ENCODE measurements at places on chromosomes 7 and 10.

DNA sequence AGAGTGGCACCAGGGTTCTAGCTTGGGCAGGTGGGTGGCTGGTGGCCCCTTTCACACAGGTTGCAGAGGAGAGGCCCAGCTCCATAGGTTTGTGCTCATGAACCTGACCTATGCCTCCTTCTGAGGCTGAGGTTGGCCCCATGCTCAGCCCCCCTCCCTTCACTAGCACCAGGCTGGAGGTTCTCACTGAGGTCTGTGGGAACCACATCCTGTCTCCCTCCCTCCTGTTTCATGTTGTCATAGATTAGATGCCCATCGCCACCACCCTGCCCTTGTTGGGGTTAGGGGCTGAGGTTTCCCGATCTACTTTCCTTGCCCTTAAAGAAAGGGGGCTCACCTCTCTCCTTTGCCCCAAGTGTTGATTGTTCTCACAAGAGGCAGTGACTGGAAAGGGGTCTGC lies 14.7 kb downstream of the NEUROG3 start:
- DNase-seq: no peak

GRCh38 chr10:132943058-132943790 lies 854 bp upstream of the CFAP46 start:
- no peak for DNase-seq

DNA sequence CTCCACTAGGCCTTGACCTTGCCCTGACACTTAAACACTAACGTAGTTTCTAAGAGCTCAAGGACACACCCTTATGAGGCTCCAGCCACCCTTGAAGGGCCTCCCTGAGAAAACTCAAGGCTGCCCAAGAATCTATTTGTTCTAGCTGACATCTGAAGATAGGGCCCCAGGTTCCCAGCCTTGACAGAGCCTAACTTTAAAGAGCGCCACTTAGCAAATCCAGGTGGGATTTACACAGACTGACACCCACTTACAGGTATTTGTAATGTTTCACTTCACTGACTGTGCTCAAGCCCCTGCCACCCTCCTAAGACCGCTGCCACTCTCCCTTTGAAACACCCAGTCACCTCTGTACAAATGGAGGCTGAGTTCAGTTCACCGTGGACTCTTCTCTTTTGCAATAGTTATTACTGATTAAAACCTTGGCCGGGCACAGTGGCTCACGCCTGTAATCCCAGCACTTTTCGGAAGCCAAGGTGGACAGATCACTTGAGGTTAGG lies 90.4 kb downstream of the SVOPL start:
- DNase-seq: no peak

GRCh38 chr7:33457039-33457438 lies 327.7 kb downstream of the BBS9 start:
- no peak for DNase-seq

DNA sequence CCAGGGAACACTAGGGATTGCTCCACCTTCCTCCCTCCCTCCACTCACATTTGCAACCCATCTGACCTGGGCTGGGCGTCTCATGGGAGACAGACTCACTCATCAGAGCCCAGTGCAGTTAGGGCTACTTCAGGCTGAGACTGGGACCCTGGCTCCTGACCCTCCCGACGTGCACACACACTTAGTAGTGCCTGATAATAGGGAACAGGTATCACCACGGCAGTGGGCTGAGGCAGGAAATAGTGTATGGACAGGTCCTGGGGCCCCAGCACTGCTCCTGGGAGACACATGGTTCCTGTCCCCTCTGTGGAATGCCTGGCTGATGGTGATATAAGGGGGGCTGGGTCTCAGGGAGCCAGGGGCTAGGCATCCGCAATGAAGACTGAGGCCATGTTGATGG lies 14.3 kb downstream of the AQP1 start:
- no peak for DNase-seq

DNA sequence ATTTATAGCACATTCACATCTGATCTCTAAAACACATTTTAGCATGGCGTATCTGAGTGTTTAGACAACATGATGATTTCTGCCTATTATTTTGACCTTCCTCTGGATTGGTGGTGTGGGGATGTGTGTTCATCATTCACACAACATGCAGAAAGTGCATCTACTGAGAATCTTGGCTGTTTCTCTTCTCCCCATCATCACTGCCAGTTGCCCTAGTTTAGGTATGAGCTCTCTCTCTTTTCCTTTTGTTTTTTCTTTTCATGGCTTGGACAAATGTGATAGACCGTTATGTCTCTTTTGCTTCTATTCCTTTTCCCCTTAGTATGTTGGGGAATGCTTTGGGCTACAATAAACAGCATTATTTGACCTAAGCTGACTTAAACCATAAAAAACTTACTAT lies 239.2 kb upstream of the FZD8 start:
- no peak for DNase-seq

Data from stimulated activated CD4-positive, alpha-beta T cell treated with anti-CD3 and anti-CD28 coated beads, Interleukin-1b, Interleukin-23, amount 100 ng/mL, for 1 hour (primary cell).